ENCODE measurements at places on chromosomes 16 and 17.

DNA sequence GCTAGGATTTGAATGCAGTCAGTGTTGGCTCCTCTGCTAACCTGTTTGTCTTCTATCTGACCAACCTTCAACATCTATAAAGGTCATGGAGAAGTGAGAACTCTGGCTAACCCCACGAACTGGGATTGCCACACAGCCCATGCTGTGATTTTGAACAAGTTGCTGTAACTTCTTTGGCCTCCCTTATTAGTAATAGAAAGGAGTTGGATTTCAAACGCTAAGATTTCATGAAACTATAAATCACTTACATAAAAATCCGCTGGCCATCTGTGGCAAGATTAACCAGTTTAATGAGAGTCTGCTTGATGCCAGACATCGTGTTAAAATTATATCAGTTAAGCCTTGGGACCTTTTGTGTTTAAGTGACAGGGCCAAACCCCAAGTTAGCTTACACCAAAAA is 53.4 kb downstream of the HSD17B2 start:
- no peak for DNase-seq

- no peak for DNase-seq
These were observed 19.9 kb upstream of the PITPNM3 start for GRCh38 chr17:6576038-6576785.

DNA sequence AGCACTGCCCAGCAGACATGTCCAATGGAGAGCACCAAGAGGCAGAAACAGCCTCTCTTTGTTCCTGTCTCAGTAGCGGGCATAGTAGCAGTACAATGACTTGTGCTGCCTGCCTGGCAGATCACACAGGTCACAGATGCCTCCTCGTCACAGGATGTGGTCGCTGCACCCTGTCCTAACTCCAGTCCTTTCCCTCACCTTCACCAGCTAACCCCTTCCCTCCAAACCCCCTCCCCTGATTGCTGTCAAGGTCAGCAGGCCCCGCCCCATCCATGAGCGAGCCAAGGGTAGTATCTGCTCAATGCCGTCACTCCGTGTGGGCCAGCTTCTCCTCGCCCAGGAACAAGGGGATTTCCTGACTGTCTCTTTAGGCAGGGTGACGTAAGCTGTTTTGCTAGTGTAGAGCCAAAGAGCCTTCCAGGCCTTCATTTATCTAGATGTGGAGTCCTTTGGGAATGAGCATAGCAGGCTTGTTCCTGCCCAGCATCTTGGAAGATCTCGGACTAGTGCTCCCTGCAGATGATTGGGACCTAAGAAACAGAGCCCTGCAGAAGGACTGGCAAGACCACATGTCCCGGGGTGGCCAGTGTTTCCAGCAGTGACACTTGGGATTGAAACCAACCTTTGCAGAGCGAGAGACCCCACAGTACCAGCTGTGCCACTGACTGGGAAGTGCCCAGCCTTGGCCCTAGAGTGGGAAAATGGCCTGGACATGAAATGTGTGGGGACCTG is 75.9 kb upstream of the TNRC6C start:
- peak; percentile 76 for DNase-seq

DNA sequence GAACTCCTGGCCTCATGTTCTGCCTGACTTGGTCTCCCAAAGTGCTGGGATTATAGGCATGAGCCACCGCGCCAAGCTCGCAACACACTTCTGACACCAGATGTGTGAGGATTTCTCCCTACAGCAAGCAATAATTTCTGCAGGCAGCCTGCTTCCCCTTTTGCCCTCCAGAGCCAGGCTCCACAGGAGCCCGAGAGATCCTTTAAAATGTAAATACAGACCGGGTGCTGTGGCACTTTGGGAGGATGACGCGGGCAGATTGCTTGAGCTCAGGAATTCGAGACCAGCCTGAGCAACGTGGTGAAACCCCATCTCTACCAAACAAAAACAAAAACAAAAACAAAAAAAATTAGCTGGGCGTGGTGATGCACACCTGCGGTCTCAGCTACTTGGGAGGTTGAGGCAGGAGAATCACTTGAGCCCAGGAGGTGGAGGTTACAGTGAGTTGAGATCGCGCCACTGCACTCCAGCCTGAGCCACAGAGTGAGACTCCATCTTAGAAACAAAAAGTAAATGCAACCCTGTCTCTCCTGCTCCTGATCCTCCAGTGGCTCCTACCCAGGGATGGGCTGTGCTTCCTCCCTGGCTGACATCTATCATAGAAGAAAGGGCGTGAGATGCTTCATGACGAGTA is 14.7 kb downstream of the C16orf96 start:
- DNase-seq: no peak
